ENCODE measurements at places on chromosomes 3 and 15.

DNA sequence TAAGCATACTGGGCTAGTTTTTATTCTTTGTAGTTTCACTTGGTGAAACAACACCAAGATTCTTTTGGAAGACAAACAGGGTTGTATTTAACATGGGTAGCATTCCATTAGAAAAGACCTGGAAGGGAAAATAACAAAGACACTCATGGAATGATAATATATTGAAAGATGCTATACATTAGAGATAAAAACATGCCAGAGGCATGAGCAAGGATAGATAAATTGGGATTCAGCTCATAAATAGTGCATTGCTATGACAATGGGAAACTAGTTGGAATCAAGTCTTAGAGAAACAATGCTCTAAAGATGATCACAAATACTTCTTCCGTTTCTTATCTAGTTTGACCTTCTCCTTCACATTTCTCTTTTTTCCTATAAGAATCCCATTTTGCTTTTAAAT, 677.4 kb downstream of the ZNF385D start:
- DNase-seq = no peak

DNA sequence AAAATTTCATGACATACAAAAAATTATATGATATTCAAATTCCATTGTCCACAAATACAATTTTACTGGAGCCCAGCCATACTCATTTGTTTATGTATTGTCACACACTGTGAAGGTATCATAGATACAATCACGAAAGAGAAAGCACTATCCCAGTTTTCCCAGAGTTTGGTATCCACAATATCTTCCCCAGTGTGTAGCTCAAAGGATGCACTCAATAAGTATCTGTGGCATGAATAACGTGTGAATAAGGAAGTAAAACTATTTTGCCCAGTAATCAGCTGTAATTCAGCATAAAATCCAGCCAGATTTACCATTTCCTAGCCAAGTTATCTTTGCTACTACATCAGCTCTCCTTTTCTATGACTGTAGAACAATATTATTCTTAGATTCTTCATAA, 131.3 kb upstream of the KCNMB2 start:
- no peak for DNase-seq

DNA sequence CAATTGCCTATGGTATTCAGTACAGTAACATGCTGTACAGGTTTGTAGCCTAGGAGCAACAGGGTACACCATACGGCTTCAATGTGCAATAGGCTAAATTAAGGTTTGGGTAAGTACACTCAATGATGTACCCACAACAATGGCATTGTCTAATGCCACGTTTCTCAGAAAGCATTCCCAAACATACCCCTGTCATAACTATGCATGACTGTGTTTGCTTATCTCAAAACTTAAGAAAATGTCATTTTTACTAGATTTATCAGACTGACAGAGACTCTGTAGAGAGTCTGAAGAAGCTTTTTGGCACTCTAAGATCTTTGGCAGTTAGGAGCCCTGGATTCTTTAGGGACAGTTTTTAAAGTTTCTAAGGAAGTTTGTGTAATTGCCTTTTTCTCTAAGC, 59.9 kb downstream of the MECOM start:
- DNase-seq = no peak

DNA sequence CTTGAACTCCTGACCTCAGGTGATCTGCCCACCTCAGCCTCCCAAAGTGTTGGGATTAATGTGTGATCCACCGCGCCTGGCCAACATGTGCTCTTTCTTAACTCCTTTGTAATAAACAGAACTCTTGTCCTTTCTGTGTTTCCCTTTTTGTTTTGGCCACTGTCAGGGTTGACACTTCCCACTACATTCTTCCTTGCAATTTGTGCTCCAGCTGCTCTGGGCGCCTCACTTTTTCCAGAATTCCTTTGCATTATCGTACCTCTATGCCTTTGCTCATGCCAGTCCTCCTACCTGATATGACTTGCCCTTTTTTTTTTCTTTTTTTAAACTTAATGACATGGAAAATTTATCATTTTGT, 38.8 kb upstream of the SMAD3 start:
- DNase-seq = no peak

DNA sequence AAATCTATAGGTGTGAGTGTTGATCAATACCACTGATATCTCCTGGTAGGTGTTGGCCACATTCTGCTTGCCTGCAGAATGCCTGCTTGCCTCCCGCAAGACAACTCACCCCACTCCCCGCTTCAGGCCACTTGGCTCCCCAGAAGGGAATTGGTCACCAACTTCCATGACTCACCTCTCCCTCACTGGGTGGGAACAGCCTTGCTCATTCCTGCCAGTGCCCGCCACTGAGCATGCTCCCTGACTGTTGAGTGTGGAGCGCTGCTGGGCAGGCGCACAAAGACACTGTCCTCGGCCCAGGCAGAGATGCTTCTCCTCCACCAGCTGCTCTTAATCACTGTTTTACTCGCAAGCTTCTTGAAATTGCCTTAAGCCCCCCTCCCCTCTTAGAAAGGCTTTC, 57.3 kb upstream of the PPP2R3A start:
- no peak for DNase-seq

DNA sequence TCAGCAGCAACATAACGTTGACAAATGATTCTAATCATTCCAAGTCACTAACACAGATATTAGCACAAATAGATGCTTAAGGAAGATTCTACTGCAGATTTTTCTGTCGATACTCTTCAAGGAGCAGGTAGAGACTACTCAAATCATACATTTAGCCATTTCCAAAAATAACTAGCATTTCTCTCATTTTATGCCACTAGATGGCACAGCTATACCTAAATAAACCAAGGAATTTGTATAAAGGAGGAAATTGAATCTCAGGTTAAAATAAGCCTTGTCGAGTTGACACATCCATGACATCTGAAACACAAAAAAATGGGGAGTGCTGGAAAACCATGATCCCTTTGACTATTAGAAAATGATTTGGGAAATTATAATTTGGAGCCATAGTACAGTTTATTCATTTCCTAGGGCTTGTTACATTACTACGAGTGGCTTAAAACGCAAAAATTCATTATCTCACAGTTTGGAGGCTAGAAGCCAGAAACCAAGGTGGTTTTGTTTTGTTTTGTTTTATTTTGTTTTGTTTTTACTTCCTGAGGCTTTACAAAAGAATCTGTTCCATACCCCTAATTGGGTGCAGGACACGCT, 59.5 kb upstream of the STRIT1 start:
- DNase-seq = no peak

DNA sequence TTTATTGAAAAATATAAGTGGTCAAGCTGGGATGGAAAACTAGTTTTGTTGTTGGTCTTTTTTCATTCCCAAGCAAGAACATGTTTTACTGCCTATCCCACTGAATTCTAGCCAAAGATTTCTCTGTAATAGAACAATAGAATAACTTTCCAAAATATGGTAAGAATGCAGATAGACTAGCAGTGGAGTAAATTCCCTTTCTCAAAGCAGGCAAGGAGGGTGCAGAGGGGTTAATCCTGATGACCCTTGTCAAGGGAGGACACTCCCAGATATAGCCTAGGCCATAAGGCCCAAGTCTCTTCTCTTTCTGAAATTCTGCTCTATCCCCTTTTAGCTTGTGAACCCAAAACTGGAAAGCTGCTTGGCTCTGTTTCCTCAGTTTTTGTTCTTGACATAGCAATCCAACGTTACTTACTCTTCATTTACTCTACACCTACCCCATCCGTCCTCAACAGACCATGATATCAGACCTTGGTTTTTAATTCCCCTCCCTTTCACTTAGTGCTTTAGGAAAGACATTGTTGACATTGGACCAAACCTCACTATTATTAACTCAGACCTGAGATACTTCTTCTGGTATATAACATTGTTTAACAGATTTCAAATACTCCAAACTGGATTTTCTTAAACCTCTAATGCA, 453.6 kb upstream of the THBS1 start:
- DNase-seq = no peak

DNA sequence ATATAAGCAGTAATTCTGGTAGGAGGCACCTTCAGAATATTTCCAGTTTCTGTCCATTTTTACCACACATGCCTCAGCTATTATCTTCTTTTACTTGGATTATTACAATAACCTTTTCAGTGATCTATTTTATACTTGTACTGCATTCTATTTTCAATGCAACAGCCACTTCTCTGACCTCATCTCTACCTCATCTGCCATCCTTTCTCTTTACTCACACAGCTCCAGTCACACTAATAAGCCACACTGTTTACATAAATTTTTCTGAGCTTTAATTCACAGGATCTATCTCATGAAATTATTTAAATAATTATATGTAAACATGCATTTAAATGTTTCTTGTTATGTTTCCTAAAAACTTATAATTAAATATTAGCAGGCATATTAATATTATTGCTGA, 47.3 kb upstream of the BCHE start:
- DNase-seq = no peak

DNA sequence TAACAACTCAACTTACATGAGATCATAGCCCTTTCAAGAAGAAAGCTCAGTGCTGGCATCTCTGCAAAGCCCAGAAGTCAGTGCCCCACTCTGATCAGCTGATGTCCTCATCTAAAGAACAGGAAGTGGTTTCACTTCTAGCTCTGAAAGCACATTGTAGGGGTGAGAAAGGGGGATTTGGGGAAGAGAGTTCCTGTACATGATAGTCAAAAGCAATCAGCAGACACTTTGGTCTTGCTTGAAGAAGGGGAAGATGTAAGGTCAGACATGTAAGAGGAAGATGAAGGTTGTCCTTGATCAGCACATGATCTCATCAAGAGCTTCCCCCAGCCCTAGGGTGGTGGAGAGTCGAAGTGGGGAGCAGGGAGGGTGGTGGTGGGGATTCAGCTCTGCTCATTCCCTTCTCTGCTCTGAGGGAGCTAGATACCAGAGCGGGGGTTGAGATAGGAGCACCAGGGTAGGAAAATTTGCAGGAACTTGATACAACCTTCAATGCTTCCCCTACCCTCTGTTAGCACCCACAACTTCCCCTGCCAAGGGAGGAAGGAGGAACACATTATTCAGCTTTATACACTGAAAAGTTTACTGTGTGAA, 76.4 kb upstream of the ETV5 start:
- DNase-seq = no peak

- no peak for DNase-seq
Observed at GRCh38 chr3:184428561-184429175, 48.8 kb downstream of the CHRD start.

DNA sequence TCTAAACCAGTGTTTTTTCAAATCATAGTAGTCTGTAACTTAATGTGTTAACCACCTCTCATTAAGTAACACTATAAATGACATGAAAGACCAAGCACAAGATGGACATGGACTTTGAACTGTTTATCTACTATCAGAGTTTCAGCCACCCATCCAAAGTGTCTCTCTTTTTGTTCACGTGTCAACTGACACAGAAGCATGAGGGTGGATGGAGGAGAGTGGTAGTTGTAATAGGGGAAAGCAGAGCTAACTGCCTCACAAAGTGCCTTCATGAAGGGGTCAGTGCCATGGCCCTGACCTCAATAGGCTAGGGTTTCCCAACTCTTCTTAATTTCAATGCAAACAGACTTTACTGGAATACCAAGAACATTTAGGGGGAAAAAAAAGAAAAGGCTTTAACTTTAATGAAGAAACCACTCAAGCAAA, 32.1 kb upstream of the TRPM7 start:
- no peak for DNase-seq

DNA sequence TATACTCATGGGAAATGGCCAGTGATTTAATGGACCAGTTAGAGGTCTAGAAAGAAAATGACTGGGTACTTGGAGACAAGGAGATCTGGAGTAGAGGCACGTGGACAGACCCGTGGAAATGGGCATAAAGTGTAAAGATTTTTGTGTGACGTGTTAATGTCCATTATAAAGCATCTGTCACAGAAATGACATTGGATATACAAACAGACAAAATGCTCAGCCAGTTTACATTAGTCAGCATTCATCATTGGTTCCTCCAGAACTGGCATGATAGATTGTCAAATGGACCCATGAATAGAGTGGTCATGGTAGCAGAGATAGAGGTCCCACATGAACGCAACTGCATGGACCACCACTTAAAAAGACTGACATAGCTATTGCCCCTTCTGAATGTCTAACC, 144.1 kb upstream of the GALNT15 start:
- no peak for DNase-seq

DNA sequence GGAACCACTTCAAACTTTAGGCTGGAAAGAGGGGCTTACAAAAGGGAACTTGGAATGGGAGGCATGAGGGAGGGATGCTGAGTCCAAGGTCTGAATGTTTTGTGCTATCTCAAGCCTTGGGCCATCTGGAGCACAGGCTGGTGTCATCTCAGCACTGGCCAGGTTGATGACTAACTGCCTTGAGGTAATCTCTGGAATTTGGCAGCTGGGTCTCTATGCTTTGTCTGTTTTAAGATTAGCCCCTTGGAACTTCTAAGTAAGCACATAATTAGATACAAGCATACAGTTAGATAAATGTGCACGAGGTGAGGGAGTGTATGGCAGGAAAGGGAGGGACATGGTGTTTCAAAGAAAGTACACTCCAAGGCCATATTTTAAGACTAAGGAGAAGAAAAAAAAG, 252.4 kb upstream of the CCDC54 start:
- no peak for DNase-seq

GRCh38 chr3:38574411-38575278, 74.8 kb downstream of the SCN5A start:
- DNase-seq = no peak

DNA sequence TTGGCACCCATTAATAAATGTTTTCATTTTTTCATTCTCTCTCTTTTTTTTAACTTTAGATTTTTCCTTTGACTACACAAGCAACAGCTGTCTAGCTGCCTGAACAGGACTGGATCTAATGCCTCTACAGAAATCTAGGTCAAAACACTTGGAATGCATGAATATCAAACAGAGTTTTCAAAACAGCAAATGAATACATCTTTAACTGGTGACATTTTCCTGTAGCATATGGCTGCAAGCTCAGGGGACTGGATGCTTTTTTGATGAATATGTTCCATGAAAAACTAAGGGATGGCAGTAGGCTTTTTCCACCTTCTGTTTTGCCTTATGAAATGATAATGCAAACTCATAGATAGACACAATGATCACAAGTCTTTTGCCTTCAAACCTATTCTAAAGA, 661.7 kb downstream of the MCTP2 start:
- no peak for DNase-seq

DNA sequence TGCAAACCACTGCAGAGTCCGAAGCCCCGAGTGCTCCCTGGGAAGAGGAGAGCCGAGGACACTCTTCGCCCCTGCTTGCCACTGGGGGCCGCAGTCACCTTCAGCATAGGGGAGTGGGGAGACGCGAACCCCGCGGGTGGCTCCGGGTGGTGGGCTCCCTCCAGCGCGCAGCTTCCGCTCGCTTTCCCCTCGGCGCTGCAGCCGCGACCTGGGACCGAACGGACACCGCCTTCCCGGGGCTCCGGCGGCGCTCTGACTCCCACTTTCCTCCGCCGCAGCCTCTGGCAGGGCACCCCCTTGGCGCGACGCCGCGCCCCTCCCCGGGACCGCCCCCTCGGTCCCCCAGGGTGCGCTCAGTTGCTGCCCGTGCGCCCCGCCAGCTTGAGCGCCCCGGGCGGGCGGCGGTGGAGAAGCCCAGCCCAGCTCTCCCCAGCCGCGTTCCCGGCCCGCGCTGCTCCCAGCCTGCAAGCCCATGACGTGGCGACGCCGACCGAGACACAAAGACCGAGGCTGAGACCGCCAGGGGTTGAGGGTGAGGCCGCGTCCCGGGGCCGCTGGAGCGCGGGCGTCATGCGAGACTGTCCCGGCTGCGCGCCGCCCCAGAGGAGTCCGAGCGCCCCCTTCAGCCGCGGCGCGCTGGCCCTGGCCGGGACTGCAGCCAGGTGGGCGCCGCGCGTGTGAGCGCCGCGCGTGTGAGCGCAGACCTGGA, at the start of gene MINAR1:
TSS of gene MINAR1 (plus strand) at position 701 of the 709 bp plus-strand sequence. CDS start 23,812 bp downstream, outside the sequence.
- DNase-seq = no peak

All from stimulated activated CD4-positive, alpha-beta T cell treated with anti-CD3 and anti-CD28 coated beads, Interleukin-12 subunit alpha, Interleukin-12 subunit beta, amount 100 ng/mL, for 48 hours (primary cell).